ENCODE measurements at places on chromosomes 1 and 21.

- no peak for DNase-seq
Observed at GRCh38 chr1:46457178-46457577, 32.5 kb upstream of the DMBX1 start.

GRCh38 chr21:45117314-45117713, 42.9 kb downstream of the ADARB1 start:
- DNase-seq = no peak

GRCh38 chr1:241310451-241310850, 46.6 kb downstream of the RGS7 start:
- DNase-seq = no peak

DNA sequence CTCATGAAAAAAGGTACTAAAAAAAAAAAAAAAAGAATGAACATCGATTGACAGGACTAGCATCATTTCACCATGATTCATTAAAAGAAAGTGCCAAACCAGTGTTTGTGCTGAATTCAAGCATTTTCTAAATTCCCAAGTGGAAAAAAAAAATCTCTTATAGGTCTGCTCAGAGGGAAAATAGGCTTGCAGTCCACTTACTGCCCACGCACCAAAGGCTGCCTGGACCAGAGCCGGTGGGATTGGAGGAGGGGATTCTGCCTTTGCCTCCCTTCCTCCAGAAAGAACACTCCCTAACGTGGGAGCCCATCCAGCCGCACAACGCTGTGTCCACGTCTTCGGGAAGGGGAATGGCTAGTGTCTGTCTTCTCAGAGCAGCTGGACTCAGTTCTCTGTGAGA, 5.5 kb upstream of the TRAPPC10 start:
- no peak for DNase-seq

- no peak for DNase-seq
Observed at GRCh38 chr1:114000406-114000805, 21.1 kb downstream of the OLFML3 start.

GRCh38 chr1:85259912-85260274, 431 bp upstream of the C1orf52 start:
- no peak for DNase-seq

- DNase-seq = no peak
Observed at GRCh38 chr1:32273391-32274208, 18.3 kb upstream of the HDAC1 start.

DNA sequence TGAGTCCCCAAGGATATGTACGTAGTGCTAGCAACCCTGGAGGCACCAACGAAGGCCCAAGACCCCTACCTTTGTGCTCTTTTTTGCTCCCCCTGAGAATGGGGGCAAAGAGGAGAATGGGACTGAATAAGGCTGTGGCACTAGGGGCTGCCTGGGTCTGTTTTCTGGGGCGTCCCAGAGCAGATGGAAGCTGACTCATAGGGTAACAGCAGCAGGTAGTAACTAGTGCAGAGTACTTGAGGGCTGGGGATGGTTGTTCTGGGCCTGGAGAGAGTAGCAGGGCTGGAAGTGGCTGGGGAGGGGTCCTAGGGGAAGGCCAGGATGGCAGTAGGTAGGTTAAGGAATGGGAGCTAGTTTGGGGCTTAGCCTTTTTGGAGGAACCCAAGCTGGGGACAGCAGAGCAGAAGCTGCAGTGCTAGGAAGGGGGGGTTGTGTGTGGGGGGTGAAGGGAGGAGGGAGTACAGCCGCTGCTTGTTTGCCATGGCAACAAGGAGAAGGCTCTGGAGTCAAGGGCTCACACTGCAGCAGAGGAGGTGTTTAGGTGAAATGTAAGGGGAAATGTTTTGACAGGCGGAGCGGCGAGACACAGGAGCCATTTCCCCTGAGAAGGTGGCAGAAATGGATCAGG, 1.8 kb downstream of the NCDN start:
- no peak for DNase-seq

DNA sequence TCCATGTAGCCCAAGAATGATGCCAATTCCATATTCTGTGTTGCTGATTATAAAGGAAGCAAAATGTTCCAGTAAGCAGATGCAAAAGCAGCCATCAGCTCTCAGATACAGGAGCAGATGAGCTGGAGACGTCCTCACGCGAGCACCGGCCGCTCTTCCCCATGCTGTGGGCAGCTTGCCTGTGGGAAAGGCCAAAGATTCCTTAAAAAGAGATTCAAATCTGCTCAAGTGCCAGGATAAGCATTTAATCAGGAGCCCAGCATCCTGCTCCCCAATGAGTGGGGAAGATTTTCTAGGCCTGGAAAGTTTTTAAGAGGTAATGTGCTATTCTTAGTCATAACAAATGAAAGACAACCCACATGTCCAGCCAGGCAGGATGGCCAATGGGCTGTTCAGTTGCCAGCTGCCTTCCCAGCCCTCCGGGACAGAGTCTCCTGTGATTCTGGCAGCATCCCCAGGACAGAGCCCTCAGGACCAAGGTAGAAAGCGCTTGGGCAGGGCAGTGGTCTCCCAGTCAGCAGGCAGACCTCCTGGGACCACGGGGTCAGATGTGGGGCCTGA, 108.2 kb upstream of the TMPRSS2 start:
- DNase-seq = no peak

- no peak for DNase-seq
Observed at GRCh38 chr1:115166531-115167091, 77.3 kb upstream of the TSPAN2 start.

DNA sequence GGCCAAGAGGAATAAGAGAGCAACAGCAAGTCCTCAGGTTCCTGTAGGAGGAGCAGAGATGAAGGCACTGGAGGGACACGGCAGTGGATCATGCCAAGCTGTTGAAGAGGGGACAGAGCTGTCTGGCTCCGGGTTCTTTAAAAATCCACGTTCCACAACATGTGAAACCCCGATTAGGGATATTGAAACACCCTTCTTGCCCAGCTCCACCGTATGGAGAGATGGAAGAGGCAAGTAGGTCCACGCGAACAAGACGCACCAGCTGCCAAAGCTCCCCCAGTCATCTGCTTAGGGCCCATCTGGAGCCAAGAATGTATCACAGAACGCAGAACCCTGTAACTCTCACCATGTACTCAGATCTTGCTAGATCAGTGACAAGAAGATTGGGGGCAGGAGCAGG, 3.9 kb downstream of the C1orf198 start:
- DNase-seq = no peak

DNA sequence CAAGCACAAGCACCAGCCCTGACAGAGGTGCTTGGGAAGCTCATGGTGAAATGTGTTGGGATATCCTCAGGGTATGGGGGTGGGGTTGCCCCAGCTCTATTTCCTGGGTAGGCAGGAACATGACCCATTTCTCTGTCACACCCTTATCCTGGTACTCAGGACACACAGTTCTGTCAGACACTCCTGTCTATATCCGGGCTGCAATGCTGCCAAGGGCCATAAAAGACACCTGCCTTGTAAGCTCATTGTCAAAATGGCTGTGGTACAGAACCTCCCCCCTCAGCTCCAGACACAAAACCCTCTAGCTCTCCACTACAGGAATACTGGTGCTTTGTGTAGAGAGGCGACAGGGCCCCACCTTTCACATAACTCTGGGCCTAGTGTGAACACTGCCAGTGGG, 636.7 kb downstream of the PLA2G4A start:
- no peak for DNase-seq

- no peak for DNase-seq
Observed at GRCh38 chr1:30381266-30381665, 342.1 kb downstream of the MATN1 start.

DNA sequence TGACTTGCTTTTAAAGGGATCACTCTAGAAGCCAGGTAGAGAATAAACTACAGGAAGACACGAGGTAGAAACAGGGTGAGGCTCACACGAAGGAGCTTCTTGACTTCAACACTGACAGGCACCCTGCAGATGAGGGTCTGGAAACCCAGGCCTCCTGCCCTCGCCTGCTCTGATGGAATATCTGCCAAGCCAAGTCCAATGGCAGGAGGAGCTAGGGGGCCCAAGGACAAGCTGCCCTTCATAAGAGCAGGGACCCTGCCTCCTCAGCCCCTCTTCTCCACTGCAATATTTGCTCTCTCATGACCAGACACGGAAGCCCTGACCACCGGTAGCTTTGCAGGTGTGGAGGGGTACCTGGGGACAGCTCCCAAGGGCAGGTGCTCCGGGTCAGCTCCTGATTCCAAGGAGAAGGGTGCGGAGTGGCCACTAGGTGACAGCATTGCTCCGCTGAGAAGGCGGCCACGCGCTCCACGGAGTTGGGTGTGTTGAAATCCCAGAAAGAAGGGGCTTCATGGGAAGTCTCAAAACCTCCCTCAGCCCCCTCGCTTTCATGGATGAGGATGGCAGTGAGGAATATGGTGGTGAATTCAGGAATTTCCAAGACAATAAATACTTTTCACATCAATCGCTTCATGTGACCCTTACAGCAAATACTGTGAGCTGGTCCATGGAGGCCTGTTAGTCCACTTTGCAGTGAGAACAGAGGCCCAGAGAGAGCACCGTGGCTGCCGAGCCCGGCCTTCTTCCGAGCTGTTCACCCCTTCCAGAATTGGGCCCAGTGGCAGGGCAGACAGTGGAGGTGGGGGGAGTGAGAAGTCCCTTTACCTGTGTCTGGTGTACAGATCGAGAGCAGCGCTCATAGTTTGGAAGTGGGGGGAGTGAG, 33.2 kb upstream of the PAX7 start:
- peak; percentile 88 for DNase-seq

- no peak for DNase-seq
Observed at GRCh38 chr21:21851657-21852056, 853.4 kb downstream of the NCAM2 start.

DNA sequence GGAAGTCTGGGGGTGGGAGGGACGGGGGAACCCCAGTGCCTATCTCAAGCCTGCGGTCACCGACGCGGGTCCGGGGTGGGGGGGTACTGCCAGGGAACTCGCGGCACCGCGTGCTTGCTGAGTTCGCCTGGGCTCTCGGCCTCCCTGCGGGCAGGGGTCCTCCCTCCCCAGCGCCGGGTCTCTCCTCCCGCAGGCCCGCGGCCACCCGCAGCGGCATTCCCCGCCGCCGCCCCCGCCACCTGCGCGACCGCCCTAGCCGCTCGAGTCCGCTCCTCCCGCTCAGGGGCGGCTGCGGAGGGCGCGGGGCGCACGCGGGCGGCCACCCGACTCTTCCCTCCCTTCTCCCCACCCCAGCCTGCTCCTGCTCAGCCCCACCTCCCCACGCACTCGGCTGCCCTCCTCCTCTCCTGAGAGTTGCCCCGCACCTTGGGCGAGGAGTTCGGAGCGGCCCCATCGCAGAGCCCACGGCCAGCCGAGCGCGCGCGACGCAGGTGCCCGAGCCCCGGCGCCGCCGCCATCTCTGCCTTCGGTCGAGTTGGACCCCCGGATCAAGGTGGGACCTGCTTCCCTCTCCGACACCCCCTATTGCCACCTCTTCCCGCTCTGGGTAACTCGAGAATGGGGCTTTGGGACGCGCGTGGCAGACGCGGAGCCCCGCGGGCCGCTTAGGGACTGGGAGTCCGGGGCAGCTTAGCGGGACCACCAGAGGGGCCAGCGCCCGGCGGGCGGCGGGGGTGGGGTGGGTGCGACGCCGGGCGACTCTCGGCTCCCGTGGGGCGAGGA, 105.0 kb downstream of the LEPR start:
- peak; percentile 69 for DNase-seq

DNA sequence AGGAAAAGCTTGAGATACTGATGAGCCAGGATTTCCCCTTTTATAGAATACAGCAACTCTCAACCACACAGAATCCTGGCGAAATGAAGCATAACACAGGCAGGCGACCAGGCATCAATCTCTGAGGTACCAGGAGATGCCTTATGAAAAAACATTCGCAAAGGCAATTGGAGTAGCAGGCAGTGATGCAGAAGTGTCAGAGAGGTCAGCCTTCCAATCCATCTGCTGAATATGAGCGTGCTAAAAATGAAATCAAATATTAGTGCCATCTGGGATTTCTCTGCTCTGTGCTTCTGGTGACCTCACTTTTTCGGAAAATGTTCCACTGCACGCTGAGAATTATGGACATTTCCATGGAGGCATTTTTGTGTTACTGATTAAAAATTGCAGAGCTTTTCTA, 258.8 kb downstream of the VAV3 start:
- no peak for DNase-seq

- DNase-seq = no peak
Observed at GRCh38 chr1:154867841-154868605, 2.1 kb downstream of the KCNN3 start.

- no peak for DNase-seq
Observed at GRCh38 chr1:156842618-156843300, 16.2 kb downstream of the INSRR start.

GRCh38 chr1:33428661-33429060, 2.2 kb downstream of the PHC2 start:
- DNase-seq = no peak

GRCh38 chr1:87684713-87685205, 356.1 kb downstream of the LMO4 start:
- no peak for DNase-seq

GRCh38 chr1:29671446-29672356, 435.4 kb downstream of the PTPRU start:
- peak; percentile 35 for DNase-seq

GRCh38 chr1:228394571-228395394, 11.9 kb downstream of the TRIM11 start:
- DNase-seq = no peak

- DNase-seq = no peak
Observed at GRCh38 chr1:22552021-22552420, 11.3 kb upstream of the EPHA8 start.

GRCh38 chr1:204136814-204137213, 15.0 kb downstream of the ETNK2 start:
- DNase-seq = no peak

- DNase-seq = no peak
Observed at GRCh38 chr1:155548706-155549105, 13.9 kb downstream of the ASH1L start.

- DNase-seq = peak; percentile 72
Observed at GRCh38 chr1:24929398-24930259, 447 bp downstream of the RUNX3 start.

GRCh38 chr1:87249803-87250202, 78.9 kb upstream of the LMO4 start:
- no peak for DNase-seq

DNA sequence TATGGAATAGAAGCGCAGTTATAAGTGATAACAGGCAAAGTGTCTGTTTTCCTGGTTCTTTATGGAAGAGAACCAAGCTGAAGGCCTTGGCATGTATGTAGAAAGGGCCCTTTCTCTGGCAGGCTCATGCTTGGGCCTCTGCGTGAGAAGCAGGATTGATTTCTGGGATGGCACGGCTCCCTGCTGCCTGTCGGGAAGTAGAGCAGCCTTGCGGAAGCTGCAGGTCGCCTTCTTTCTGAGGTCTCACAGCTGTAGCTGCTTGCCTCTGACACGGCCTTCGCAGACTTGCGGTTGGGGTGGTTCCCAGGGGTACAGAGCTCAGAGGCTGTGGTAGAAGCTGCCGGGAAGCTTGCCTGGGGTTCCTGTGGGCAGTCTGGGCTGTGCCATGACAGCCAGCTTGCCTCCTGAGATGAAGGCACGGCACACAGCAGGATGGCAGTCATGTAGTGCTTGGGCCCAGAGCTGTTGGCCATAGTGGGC, 39.4 kb downstream of the TRAPPC10 start:
- no peak for DNase-seq

DNA sequence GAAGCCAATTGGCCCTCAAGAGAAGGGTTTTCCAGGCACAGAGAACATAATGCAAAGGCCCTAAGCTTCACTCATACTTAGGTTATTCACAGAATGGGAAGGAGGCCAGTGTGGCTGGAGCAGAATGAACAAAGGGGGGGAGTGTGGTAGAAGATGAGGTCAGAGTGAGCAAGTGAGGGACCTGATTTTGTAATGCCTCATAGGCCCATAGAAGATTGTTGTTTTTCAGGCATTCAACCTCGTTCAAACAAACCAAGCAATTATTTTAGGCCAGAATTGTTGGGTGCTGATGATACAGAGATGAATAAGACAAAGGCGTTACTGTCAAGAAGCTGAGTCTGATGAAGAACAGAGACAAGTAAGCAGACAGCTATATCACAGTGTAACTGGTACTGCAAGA, 54.5 kb upstream of the RAP1A start:
- no peak for DNase-seq
